Ammon's horn (tissue), 1 donor: ENCODE measurements at places on chromosomes 7 and 10.

DNA sequence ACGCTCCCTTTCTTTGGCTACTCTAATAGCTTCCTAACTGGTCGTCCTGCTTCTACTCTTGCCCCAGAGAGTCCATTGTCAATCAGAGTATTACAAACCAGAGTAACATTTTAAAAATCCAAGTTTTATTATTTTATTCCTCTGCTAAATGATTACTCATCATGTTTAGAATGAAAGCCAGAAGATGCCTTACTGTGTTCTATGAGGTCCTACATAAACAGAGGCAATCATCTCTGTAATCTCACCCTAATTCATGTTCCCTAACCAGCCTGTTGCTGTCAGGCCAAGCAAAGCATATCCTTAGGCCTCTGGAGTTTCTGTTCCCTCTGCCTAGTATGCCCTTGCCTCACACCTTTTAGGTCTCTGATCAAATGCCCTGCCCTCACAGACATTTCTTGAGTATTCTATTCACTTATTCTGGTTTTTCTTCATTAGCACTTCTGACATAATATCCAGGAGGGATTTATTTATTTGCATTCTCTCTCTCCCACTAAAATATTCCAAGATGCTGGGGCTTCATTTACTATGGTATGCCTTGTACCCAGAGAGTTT, 497.5 kb downstream of the PHTF2 start:
- no peak for DNase-seq

DNA sequence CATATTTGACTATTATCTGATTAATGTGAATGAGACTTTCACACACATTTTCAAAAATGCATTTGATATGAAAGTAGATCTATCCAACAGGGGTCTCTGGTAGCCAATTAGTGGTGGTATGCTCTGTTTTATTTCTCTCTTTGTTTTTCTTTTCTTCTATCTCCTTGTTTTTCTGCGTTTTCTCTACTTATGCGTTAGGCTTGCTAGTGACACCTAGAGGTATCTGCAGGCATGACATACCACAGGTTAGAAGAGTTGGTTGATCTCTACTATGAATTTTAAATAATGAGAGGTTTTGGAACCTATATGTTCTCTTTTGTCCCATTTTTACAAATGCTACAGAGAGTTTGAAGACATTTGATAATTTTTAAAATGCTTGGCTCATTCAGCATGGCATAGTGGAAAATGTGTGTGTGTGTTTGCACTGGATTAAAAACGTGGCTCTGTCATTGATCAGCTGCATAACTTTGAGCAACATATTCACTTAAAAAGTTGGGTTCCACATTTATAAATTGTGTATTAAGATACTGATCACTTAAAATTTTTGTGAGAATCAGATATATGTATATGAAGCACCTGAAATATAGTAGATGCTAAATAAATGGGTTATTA, 28.1 kb upstream of the PLXDC2 start:
- DNase-seq, result peak; percentile 52

GRCh38 chr7:126450269-126450671, 802.5 kb downstream of the GRM8 start:
- no peak for DNase-seq

GRCh38 chr7:31688996-31689395, 2.0 kb downstream of the PPP1R17 start:
- no peak for DNase-seq

DNA sequence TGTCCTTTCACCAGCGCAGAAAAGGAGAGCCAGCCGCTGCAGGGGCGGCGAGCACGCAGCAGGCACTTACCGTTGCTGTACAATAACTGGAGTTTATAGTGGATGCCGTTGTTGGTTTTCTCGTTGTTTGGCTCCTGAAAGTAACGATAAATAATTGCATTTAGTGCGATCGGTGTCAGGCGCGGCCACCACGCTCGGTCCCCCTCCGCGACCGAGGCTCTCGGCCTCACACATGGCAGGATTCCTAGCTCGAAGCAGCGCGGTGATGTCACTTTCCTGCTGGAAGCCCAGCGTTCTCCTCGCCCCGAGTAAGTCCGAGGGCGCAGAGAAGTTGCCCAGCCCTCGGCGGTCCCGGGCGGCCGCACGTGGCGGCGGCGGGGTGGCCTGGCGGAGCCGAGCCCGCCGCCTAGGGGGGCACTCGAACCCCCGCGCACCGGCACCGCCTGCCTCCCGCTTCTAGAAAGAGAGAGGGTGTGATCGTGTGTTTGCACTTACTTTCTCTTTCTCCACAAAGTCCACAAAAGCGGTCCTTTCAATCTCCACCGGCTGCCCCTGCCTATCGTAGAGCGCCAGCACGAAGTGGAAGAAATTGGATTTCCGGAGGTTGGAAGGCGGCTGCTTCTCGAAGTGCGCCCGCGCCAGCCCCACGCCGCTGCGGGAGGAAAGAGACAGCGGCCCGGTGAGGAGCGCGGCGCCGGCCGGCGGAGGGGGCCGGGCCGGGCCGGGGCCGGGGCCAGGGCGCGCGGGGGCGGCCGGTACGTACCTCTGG, 1.0 kb downstream of the EBF3 start:
- DNase-seq, result no peak

DNA sequence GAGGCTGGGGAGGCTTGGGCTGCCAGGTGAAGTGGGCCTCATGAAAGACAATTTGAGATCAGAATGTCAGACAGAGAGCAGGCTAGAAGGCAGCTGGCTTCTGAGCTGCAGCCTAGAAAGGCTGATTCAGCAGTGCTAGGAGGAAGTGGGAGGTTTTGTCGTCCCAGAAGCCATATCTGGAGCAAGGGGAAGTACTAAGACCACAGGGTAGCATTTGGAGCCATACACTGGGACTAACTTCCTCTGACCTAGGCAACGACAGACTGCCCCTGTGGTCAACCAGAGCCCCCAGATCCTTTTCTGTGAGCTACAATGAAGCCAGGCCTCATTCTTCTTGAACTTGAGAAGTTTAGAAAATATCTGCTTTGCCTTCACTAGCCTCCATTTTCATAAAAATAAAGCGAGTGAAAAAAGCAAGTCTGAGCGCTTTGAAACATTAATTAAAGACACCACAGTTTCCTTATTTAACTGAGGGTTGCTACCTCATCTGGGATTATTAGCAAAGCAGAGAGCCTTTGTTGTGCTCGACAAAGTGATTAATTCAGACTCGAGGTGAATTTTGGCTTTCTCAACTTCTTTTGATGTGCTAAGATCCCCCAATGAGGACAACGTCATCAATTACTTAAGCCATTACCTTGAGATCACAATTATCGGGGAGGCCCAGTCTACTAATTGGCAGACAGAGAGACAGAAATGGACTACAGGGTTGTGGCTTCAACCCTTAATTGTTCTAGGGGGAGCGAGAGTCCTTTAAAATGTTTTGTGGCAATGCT, 26.6 kb downstream of the TBXAS1 start:
- peak; percentile 77 for DNase-seq

DNA sequence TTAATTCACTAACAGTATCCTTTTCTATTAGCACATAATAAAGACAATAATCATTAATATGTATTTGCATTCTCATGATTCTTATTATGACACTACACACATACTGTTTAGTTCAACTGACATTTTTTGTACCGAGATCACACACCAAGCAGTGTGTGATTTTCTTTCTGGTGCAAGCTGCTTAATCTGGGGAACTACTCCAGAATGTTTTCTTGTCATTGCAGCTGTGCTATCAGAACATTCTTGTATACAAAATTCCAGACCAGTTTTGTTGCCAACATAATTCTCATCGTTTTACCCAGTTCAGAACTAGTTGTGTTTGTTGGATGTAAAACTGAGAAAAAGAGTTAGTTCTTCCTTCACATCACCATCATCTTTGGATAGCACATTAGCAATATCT, 37.4 kb downstream of the VKORC1L1 start:
- no peak for DNase-seq

DNA sequence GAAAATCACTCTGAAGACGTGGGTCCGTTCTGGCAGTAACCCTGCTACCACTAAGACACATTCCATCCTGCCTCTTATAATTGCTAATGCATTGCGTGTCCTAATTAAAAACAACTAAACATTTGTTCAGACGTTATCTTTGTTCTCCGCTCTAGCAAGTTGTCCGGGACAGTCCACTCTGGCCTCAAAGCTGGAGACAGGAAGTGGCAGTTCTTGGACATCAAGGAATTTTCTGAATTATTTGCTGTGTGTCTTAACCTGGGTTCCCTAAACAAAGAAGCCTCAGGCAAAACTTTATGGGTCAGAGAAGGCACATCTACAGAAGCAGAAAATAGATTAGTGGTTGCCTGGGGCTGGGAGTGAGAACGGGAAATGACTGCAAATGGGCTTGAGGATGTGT, 199.1 kb downstream of the CALN1 start:
- no peak for DNase-seq

DNA sequence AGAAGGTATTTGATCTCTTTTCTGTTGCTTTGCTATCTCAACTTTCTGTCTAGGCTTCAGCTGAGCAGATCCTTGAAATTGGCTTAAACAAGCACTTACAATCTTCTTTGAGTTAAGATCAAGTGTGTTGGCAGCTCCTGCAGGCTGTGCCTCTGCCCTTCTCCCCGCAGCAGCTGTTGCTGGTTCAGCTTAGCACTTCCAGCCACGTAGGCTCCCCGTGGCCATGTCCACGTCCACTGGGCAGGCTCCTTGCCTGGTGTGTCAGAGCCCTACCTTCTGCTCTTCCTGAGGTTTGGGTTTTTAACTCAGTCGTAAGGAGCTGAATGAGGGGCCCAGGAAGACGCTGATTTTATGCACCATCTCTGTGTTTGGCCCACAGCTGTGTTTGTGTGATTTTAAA, 47.2 kb downstream of the CAMK1D start:
- no peak for DNase-seq

DNA sequence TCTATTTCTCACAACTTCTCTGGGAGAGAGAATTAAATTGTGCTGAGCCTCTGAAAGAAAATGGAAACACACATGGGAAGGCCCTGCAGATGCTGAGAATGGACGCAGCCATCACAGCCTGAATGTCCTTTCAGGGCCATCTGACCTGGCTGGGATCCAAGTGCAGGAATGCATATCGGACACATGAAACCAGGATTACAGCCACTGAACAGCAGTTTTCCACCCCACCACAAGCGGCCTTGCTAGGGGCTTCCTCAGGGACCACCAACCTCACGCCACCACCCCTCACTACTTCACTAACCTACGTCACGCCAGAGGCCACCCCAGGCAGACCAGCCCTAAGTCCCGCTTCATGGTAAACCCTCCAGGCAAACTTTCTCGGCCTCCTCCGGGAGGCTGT, 103.3 kb downstream of the DIP2C start:
- peak; percentile 40 for DNase-seq

- DNase-seq, result no peak
Measured at GRCh38 chr7:29563590-29564495, at the start of gene PRR15. PRR15 (plus strand) TSS chr7:29563835; CDS start chr7:29566330, 2,495 bp downstream.

GRCh38 chr10:30182191-30183054, 123.0 kb upstream of the JCAD start:
- DNase-seq, result no peak

GRCh38 chr7:67786021-67786420, 789.4 kb downstream of the TYW1 start:
- no peak for DNase-seq

DNA sequence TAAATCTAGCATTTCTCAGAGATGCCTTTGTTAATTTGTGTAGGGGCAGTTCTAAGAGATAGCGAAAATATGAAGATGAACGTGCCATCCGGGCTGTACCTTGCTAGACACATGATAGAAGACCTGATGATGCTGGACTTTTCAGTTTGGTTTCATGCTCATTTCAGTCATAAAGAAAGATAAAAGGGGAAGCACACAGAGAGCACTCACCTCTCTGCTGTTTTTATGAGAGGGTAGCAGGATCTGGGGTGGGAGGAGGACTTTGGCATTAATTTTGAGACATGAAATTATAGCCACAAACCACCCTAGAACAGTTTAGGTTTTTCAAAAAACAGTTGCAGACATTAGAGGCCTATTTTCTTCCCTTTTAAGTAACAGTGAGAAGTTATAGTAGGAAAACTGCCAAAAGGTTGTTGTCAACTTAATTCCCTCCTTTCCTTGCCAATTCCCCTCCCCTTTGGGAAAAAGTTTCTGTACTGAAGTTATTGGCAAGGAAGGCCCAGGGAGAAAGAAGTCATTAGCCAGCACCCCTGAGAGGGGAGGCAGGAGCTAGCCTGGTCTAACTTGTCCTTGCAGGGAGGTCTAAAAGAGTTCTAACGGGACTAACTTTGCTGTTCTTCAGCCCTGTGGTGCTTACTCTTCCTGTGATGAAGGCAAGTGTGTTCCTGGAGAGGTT, 2.6 kb downstream of the ST7 start:
- peak; percentile 18 for DNase-seq

GRCh38 chr10:101956117-101956516, 99.9 kb downstream of the ARMH3 start:
- DNase-seq, result peak; percentile 24

DNA sequence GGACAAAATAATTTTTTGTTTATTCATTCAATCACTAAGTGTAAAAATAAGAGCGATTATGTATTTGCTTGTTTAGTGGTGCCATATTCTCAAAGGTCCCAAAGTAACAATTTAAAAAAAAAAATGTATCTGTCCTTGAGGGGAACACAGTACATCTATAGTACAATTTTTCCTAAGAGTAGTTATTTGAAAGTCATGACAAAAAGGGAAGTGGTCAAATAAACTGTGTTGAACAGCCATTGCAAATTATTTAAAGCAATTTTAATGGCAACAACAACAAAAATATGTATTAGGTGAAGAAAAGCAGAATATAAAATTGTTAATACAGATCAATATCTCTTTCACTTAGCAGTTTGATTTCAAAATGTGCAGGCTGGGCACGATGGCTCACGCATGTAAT, 943.5 kb downstream of the CNTNAP2 start:
- no peak for DNase-seq

- DNase-seq, result no peak
Measured at GRCh38 chr10:109920016-109920415, 3.3 kb downstream of the XPNPEP1 start.

DNA sequence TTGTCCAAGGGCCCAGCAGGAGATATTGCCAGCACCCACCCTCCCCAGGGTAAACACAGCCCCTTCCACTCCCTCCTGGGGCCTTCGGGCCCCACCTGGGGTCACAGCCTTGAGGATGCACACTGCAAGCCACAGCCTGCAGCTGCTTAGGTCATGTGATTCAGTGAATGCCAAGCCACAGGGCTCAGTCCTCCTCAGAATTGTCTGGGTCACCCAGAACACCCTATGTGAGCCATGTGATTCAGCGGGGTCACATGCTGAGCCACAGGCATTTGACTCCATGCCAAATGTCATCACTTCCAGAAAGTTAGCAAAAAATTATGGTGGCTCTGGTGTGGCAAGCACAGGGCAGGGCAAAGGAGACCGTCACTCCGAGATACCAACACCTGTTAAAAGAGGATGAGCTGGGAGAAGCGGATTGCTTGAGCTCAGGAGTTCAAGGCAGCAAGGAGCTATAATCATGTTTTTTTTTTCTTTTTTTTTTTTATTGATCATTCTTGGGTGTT, 17.2 kb upstream of the PSAP start:
- DNase-seq, result no peak

- no peak for DNase-seq
Measured at GRCh38 chr10:33352175-33352574, 17.7 kb upstream of the NRP1 start.
